ENCODE measurements at places on chromosomes 3 and 15. TPM values are rescaled to one million over a fixed set of nuclear protein-coding genes. Genes with fewer than 3 reads are reported as not detected.

The NR1I2 gene
- not detected for polyA plus RNA-seq

DNA sequence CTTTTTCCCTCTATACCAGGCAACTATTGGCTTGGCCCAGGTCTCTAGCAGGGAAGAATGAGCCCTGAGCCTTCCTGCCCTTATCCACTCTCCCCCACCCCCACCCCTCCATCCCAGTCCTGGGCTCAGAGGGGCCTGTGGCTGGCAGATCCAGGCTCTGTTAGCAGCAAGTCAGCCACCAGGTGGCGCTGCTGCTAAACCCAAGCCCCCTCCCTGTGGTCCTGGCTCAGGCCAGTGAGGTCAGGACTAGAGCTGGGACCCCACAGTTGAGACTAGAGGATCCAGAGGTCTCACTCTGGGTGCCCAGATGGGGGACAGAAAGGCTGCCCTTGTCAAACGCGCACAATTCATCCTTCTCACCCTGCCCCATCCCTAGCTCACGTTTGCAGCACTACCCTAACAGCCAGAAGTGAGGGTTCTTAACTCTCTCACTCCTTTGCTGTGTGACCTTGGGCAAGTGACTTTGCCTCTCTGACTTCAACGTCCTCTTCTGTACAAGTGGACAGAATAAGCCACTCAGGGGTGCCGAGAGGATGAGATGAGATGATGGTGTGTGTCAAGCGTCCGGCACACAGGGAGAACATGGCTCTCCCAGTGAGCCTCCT lies 46.8 kb upstream of the SLC6A1 start:
- DNase-seq, result peak; percentile 14
- no peak overlapping the region for H3K27ac ChIP-seq
- H3K4me1 ChIP-seq, result no peaks in the 10 kb centered on the region
- H3K4me3 ChIP-seq, result no peak overlapping the region
- no peaks in the 10 kb centered on the region for H3K36me3 ChIP-seq
- no peaks in the 10 kb centered on the region for H3K27me3 ChIP-seq

DNA sequence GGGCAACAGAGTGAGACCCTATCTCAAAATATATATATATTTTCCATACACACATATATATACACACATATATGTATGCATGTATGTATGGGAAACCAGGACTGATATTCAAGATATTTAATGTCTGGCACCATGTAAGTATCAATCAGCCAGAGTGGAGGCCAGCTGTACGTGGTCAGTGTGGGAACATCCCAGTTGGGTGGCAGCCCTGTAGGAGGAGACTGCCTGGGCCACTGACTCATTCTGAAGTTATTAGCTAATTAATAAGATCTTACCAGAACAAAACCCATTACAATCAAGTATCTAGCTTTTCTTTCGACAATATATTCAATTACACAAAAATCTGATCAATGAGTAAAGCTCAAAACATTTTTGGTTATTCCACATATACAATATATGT lies 85.1 kb upstream of the OCA2 start:
- no peaks in the 10 kb centered on the region for H3K27me3 ChIP-seq
- H3K27ac ChIP-seq, result no peak overlapping the region
- no peak overlapping the region for H3K4me3 ChIP-seq
- DNase-seq, result no peak

GRCh38 chr3:33426068-33426467 lies 14.1 kb downstream of the UBP1 start:
- no peaks in the 10 kb centered on the region for H3K27me3 ChIP-seq
- H3K36me3 ChIP-seq, result peaks cover 42% of the 10 kb centered on the region
- peak overlapping the region; percentile 7 for H3K27ac ChIP-seq

The LRIG1 gene
- 67.3 TPM for polyA plus RNA-seq

DNA sequence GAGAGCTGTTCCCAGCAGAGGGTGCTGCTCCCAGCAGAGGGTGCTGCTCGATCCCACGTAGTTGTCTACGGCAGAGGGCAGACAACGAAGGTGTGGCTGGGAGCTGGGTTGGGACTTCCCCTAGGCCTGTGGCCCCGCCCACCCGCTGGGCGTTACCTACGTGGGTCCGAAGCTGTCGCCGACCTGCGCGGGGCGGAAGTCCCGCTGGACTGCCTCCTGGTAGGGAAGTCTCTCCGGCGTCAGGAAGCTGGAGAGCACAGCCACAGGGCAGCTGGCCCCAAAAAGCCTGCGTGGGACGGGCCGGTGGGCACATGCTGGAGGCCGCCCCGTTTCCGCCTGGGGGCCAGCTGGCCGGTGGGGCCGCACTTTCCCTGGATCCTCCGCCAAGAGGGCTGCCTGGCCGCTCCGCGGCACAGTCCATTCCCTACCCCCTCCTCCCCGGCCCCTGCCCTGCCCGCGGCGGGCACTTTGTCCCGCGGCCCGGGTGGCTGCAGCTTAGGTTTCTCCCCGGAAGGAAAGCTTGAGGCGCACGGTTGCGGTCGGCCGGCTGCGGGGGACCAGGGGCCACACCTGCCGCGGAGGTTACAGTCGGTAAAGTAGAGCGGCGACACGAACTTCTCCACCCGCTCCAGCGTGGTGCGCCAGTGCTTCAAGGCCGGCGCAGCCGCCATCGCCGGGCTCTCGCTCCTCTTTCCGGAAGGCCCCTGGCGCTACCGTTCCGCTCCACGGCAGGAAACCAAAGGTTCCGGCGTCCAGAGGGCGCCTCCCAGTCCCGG lies at the start of gene MAN2C1:
TSS of gene MAN2C1 (minus strand) at position 695 of the 776 bp plus-strand sequence. CDS start at position 671, 24 bp downstream.
- peak within 1 kb of the TSS; percentile 96 for H3K27ac ChIP-seq
- peaks cover 22% of the 10 kb centered on the region for H3K4me1 ChIP-seq
- DNase-seq, result peak; percentile 89

GRCh38 chr3:16177962-16178627 lies 3.6 kb downstream of the GALNT15 start:
- no peak overlapping the region for H3K27ac ChIP-seq
- DNase-seq, result peak; percentile 20
- H3K36me3 ChIP-seq, result no peaks in the 10 kb centered on the region
- no peak overlapping the region for H3K4me3 ChIP-seq

The ZIC1 gene
- polyA plus RNA-seq, result not detected

The PRICKLE2 gene
- polyA plus RNA-seq, result not detected

DNA sequence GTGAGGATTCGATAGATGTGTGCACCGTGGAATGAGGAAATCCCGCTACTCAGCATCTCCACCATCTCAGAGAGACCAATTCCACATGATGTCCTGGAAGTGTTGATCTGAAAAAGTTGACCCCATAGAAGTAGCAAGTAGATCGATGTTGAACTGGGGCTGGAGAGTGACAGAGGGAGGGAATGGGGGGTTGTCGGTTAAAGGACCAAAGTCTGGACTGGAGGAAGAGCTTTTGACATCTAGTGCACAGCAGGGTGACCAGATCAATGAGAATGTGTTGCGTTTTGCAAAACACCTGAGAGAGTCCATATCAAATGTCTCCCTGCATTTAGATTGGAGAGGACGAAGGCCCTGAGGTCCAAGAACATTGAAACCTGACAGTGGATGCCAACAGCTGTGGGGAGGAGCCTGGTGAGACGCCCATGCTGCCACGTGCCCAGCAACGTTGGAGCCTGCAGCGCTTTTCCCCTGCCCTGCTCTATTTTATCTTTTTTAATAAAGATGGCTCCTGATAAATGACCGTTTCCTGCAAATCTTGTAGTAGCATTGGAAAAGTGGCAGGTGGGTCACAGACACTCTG lies 30.1 kb upstream of the RPL32 start:
- DNase-seq, result no peak
- H3K4me1 ChIP-seq, result peaks cover 13% of the 10 kb centered on the region
- no peaks in the 10 kb centered on the region for H3K36me3 ChIP-seq
- no peak overlapping the region for H3K4me3 ChIP-seq
- no peaks in the 10 kb centered on the region for H3K27me3 ChIP-seq
- no peak overlapping the region for H3K27ac ChIP-seq

DNA sequence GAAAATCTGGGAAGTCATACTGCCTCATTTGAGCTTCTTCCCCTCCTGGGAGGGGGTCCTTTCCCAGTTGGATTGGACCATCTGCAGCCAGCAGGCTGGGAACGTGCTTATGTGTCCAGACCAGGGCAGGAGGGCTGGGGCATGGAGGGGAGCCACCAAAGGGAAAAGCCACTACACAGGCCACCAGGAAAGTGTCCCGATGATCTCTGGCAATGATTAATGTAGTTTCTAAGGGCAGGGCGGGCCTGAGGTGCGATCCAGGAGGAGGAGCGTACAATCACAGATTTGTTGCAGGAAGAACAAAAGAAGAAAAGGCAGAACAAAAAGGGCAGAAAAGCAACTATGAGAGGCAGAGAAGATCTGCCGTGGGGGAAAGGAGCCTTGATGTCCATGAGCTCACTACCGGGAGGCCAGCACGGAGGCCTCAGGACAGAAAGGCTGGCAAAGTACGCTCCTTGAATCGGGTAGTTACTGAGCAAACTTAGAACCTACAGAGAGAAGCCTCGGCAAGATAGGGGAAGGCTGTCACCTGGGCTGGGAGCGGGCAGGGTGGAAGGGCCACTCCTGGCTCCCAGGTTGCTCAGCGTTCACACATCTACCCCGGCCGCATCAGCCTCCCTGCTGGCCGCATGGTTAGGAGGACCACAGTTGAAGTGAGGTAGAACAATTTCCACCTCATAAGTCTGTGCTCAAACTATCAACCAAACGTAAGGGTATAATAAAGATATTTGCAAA lies 79.5 kb upstream of the PCSK6 start:
- no peak overlapping the region for H3K4me3 ChIP-seq
- no peaks in the 10 kb centered on the region for H3K36me3 ChIP-seq
- no peaks in the 10 kb centered on the region for H3K4me1 ChIP-seq
- peaks cover 2% of the 10 kb centered on the region for H3K27me3 ChIP-seq

- DNase-seq, result no peak
- H3K36me3 ChIP-seq, result no peaks in the 10 kb centered on the region
- no peak overlapping the region for H3K27ac ChIP-seq
- no peaks in the 10 kb centered on the region for H3K4me1 ChIP-seq
- no peak overlapping the region for H3K4me3 ChIP-seq
Observed at GRCh38 chr3:193498215-193498614, 56.5 kb downstream of the ATP13A4 start.

The SCAANT1 gene
- not detected for polyA plus RNA-seq

- no peak overlapping the region for H3K4me3 ChIP-seq
- H3K4me1 ChIP-seq, result peaks cover 29% of the 10 kb centered on the region
- DNase-seq, result no peak
- peaks cover 34% of the 10 kb centered on the region for H3K36me3 ChIP-seq
- H3K27me3 ChIP-seq, result no peaks in the 10 kb centered on the region
Observed at GRCh38 chr3:71022551-71023335, 560.8 kb downstream of the FOXP1 start.

DNA sequence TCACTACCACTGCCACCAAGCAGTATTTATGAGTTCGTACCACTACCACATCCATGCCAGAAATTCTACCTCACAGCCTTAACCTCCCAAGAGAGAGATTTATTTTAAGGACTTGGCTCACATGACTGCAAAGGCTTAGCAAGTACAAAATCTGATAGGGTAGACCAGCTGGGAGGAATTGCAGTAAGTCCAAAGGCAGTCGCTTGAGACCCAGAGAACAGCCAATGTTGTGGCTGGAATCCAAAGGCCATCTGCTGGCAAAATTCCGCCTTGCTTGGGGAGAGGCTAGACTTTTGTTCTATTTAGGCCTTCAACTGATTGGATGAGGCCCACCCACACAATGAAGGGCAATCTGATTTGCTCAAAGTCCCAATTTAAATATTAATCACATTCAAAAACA lies 101.4 kb upstream of the STT3B start:
- no peak overlapping the region for H3K4me3 ChIP-seq
- no peak for DNase-seq
- H3K27ac ChIP-seq, result no peak overlapping the region
- no peaks in the 10 kb centered on the region for H3K36me3 ChIP-seq
- no peaks in the 10 kb centered on the region for H3K4me1 ChIP-seq

- H3K4me3 ChIP-seq, result no peak overlapping the region
- H3K27me3 ChIP-seq, result no peaks in the 10 kb centered on the region
- no peak for DNase-seq
- H3K4me1 ChIP-seq, result no peaks in the 10 kb centered on the region
- H3K27ac ChIP-seq, result no peak overlapping the region
Observed at GRCh38 chr3:124137216-124137615, 145.3 kb upstream of the ROPN1 start.

GRCh38 chr3:142963234-142963515 lies 299 bp downstream of the PAQR9 start:
- no peak overlapping the region for H3K4me3 ChIP-seq
- no peak for DNase-seq
- H3K27me3 ChIP-seq, result peaks cover 51% of the 10 kb centered on the region
- no peak overlapping the region for H3K27ac ChIP-seq

DNA sequence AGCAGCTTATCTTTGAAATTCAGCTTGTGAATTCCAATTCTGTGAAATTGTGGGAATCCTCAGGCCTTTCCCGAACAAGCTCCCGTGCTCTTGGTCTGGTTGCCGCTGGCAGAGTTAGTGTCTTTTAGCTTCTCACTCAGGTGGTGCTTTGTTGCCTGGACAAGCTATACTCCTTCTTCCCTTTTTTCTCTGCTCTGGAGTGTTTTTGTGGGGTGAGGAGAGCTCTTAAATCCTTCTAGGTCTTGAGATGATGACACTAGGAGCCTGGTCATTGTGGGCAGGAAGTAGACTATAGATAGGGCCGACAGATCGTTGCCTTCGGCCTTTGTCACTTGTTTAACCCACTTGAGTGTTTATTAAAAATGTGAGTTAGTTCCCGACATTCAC lies 93.8 kb downstream of the SLCO3A1 start:
- DNase-seq, result no peak
- no peak overlapping the region for H3K27ac ChIP-seq
- H3K27me3 ChIP-seq, result no peaks in the 10 kb centered on the region
- no peak overlapping the region for H3K4me3 ChIP-seq

The COL6A5 gene
- polyA plus RNA-seq, result not detected

GRCh38 chr3:87268646-87269211 lies 7.7 kb downstream of the POU1F1 start:
- H3K4me1 ChIP-seq, result no peaks in the 10 kb centered on the region
- H3K27ac ChIP-seq, result no peak overlapping the region
- no peak for DNase-seq
- no peaks in the 10 kb centered on the region for H3K36me3 ChIP-seq

The CHDH gene
- 1.4 TPM for polyA plus RNA-seq

- H3K27ac ChIP-seq, result peak overlapping the region; percentile 99
- DNase-seq, result peak; percentile 60
- H3K4me3 ChIP-seq, result peak overlapping the region; percentile 92
- H3K36me3 ChIP-seq, result no peaks in the 10 kb centered on the region
Observed at GRCh38 chr15:92810418-92811138, 89.5 kb upstream of the CHD2 start.

The ATP8B4 gene
- polyA plus RNA-seq, result not detected

DNA sequence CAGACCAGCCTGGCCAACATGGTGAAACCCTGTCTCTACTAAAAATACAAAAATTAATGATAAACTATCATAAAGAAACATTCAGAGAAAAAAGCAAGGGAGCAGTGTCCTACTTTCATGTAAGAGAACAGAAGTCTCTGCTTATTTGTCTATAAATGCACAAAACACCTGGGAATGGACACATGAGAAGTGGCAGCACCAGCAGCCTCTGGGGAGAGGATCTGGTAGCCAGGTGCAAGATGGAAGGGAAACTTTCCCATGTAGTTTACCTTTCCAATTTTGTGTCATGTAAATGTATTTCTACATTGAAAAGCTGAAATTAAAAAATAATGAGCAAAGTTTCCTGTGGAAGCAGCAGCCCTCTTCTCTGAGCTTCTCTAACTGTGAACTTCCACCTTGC lies 18.8 kb downstream of the SCAP start:
- no peak for DNase-seq
- H3K27me3 ChIP-seq, result no peaks in the 10 kb centered on the region
- peaks cover 2% of the 10 kb centered on the region for H3K36me3 ChIP-seq
- H3K4me3 ChIP-seq, result no peak overlapping the region
- no peak overlapping the region for H3K27ac ChIP-seq

Data from CD4-positive, CD25-positive, alpha-beta regulatory T cell (primary cell).